ENCODE measurements at places on chromosomes 5 and 9. TPM values are rescaled to one million over a fixed set of nuclear protein-coding genes. Genes with fewer than 3 reads are reported as not detected.

DNA sequence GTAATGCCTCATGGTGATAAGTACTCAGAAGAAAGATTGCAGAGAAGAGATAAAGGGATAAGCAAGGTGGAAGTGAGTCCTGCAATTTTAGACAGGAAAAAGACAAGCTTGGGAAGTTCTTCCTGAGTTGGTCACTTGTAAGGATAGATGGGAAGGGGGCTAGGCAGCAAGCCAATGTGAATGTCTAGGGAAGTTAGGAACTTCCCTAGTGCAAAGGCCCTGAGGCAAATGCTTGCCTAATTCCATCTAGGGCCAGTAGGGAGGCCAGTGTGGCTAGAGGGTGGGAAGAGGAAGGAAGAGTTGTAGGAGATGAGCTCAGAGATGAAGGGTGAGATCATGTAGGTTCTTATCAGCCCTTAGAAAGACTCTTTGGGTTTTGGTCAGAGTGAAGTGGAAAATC, 206.6 kb downstream of the MAT2B start:
- H3K27me3 ChIP-seq = no peaks in the 10 kb centered on the region
- DNase-seq = no peak
- H3K27ac ChIP-seq = no peak overlapping the region
- H3K4me3 ChIP-seq = no peak overlapping the region
- H3K4me1 ChIP-seq = no peaks in the 10 kb centered on the region
- H3K36me3 ChIP-seq = no peaks in the 10 kb centered on the region

- DNase-seq = no peak
- no peaks in the 10 kb centered on the region for H3K27me3 ChIP-seq
- H3K27ac ChIP-seq = no peak overlapping the region
- no peak overlapping the region for H3K4me3 ChIP-seq
- no peaks in the 10 kb centered on the region for H3K36me3 ChIP-seq
These were observed 285.8 kb upstream of the RASA1 start for GRCh38 chr5:86981898-86982297.

GRCh38 chr5:176883700-176884570, 15.2 kb downstream of the HK3 start:
- H3K4me1 ChIP-seq = no peaks in the 10 kb centered on the region
- H3K36me3 ChIP-seq = no peaks in the 10 kb centered on the region
- no peak overlapping the region for H3K27ac ChIP-seq
- no peak for DNase-seq
- no peak overlapping the region for H3K4me3 ChIP-seq

- H3K4me3 ChIP-seq = no peak overlapping the region
- H3K27ac ChIP-seq = no peak overlapping the region
- no peaks in the 10 kb centered on the region for H3K27me3 ChIP-seq
- no peaks in the 10 kb centered on the region for H3K4me1 ChIP-seq
These were observed 47.6 kb upstream of the HOMER1 start for GRCh38 chr5:79561525-79561893.

- no peak overlapping the region for H3K4me3 ChIP-seq
- no peaks in the 10 kb centered on the region for H3K36me3 ChIP-seq
- H3K27ac ChIP-seq = no peak overlapping the region
- H3K27me3 ChIP-seq = no peaks in the 10 kb centered on the region
- DNase-seq = no peak
These were observed 28.1 kb downstream of the ZNF608 start for GRCh38 chr5:124718380-124718789.

DNA sequence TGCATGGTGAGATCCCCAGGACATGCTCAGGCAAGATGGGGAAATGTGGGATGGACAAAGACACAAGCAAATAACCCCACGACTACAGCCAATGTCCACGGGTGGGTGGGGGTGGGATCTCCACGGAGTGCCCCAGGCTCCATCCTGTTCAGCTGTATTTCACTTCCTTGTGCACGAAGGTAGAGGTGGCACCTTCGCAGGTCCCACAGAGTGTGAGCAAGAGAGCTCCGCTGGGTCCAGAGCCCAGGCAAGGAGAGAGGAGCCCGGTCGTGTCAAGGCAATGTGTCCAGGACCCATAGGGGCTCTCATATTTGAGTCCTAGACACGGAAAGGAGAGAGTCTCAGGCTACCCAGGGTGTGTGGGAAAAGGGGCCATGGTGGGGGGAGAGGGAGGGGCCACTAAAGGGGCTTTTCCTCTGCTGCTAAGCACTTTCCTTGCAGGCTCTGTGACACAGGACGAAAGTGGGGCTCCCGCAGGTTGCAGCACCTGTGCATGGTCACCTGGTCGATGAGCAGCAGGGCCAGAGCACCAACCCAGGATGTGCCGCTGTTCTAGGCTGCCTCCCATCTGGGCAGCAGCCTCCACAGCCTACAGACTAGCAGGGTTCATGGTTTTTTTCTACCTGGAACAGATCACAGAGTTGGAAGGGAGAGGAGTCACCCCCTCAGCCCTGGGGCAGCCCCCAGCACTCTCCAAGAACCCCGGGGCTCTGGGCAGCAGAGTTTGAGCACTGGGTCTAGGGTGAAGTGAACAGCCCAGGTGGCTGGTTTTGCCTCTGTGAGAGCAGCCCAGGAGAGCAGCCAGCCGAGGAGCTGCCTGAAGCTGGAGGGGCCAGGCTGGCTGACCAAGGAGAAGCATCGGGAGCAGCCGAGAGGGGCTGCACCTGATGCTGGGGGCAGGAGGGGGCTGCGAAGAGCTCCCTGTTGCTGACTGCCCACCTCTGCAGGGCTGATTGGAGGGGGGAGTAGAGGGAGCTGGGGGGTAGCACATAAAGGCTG, 100.7 kb upstream of the MVB12B start:
- no peak overlapping the region for H3K27ac ChIP-seq
- H3K4me1 ChIP-seq = no peaks in the 10 kb centered on the region
- H3K4me3 ChIP-seq = no peak overlapping the region
- no peaks in the 10 kb centered on the region for H3K27me3 ChIP-seq

DNA sequence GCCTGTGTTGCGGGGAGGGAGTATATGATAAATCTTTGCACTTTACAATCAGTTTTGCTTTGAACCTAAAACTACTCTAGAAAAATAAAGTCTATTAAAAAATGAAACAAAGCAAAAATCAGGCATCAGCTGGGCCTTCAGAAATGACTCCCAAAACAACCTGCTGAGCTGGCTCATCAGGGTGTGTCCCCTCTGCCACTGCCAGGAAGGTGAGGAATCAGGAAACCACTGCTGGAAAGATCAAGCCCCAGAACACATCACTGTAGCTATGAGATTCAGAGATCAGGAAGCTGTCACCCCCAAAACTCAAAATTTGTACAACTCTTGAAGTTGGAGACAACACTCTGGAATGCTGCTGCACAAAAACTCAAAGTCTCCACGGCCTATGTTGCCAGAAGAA, 40.5 kb upstream of the TBCA start:
- H3K27ac ChIP-seq = no peak overlapping the region
- H3K36me3 ChIP-seq = no peaks in the 10 kb centered on the region
- no peak overlapping the region for H3K4me3 ChIP-seq
- peaks cover 7% of the 10 kb centered on the region for H3K4me1 ChIP-seq
- no peak for DNase-seq

GRCh38 chr9:130381660-130382059, 63.1 kb upstream of the ASS1 start:
- H3K27ac ChIP-seq = no peak overlapping the region
- H3K36me3 ChIP-seq = no peaks in the 10 kb centered on the region
- H3K4me1 ChIP-seq = no peaks in the 10 kb centered on the region
- no peak overlapping the region for H3K4me3 ChIP-seq

DNA sequence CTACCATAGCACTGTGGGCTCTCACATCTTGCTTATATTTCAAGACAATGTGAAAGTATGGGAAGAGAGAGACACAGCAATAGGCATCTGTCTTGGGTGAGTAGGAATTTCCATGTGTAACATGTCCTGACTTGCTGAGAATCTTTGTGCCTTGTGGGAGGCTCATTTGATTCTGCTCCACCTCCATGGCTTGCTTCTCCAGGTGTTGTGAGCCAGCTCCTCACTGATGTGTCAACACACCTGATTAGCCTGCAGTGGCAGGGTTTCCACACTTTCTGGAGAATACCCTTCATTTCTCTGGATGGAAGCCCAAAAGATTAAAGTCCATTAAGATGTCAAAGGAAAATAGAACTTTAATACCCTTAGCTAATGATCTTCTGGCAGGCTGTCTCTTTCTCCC, 613.6 kb downstream of the ZNF608 start:
- no peak overlapping the region for H3K27ac ChIP-seq
- no peaks in the 10 kb centered on the region for H3K36me3 ChIP-seq
- DNase-seq = no peak
- H3K4me3 ChIP-seq = no peak overlapping the region
- no peaks in the 10 kb centered on the region for H3K27me3 ChIP-seq
- H3K4me1 ChIP-seq = no peaks in the 10 kb centered on the region

DNA sequence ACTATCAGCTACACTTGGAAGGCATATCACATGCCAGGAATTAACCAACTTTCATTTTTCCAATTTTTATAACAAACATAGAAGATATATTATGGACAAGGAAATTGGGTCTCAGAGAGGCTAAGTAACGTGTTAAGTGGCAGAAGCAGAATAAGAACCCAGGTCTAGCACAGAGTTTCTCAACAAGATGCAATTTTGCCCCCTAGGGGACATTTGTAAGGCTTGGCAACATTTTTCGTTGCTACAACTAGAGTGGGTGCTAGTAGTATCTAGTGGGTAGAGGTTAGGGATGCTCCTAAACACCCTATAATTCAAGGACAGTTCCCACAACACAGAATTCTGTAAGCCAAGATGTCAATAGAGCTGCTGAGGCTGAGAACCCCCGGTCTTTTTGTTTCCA, 180.6 kb downstream of the SNCAIP start:
- no peak overlapping the region for H3K4me3 ChIP-seq
- no peaks in the 10 kb centered on the region for H3K27me3 ChIP-seq
- no peaks in the 10 kb centered on the region for H3K4me1 ChIP-seq
- no peaks in the 10 kb centered on the region for H3K36me3 ChIP-seq
- H3K27ac ChIP-seq = no peak overlapping the region
- no peak for DNase-seq

DNA sequence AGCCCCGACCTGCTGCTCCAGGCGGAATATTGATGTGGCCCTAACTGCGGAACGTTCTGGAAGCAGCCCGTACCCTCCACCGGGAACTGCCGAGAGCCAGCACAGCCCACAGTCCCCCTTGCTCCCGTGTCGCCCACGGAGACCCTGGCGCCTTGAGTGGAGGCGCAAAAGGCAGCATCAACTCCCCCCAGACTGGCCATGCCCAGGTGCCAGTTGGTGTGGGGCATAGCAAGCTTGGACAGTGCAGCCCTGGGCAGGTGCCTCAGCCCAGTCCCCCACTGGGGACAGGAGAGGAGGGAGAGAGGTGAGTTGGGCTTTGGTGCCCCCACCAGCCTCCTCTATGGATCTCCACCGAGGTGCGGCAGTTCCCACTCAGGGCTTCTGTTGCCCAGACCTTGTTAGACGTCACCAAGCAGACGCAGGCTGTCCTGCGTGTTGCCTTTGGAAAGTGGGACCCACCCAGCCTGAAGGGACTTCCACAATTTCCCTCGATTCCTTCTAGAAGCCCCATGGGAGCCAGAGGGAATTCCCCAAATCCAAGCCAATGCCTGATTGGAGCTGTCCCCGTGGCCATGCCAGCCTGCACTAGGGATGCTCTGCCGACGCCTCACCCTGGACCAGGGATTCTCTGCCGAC, 19.8 kb upstream of the NRARP start:
- no peaks in the 10 kb centered on the region for H3K27me3 ChIP-seq
- peak; percentile 53 for DNase-seq
- H3K27ac ChIP-seq = no peak overlapping the region
- no peaks in the 10 kb centered on the region for H3K36me3 ChIP-seq

The HK3 gene
- total RNA-seq = 2.3 TPM

- H3K27ac ChIP-seq = no peak overlapping the region
- H3K27me3 ChIP-seq = no peaks in the 10 kb centered on the region
- H3K36me3 ChIP-seq = no peaks in the 10 kb centered on the region
These were observed 10.6 kb downstream of the CERCAM start for GRCh38 chr9:128431207-128431606.

DNA sequence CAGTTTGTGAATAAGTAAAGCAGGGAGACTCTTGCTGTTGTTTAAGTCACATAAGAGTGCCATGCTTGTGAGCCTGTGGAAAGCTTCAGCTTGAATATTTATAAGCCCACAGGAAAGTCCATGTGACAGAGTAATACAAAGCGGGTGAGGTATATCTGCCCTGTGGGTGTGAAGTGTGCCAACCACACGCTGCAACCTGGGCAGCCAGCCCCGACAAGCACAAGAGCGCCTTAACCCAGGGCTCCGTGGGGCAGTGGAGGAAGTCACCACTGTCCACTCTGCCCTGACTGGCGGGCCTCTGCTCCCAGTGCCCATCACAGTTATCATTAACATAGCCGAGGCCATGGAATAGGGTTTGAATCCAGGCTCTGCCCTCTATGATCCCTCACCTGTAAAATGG, 132.2 kb downstream of the SCAMP1 start:
- peaks cover 7% of the 10 kb centered on the region for H3K4me1 ChIP-seq
- H3K27me3 ChIP-seq = no peaks in the 10 kb centered on the region
- H3K27ac ChIP-seq = no peak overlapping the region

DNA sequence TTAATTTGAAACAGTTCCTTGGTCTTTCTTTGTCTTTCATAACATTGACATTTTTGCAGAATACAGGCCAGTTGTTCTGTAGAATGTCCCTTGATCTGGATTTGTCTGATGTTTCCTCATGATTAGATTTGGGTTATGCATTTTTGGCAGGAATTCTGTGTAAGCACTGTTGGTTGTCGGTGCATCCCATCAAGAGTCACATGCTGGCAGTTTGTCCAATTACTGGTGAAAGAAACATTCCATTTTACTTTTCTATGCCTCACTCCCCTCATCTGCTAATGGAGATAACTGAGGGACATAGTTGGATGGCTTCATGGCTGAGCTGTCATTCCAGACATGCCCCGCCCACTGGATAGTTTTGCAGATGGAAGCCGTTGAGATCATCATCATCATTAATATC, 7.6 kb upstream of the ZNF618 start:
- H3K4me1 ChIP-seq = no peaks in the 10 kb centered on the region
- no peak overlapping the region for H3K4me3 ChIP-seq
- no peaks in the 10 kb centered on the region for H3K27me3 ChIP-seq

DNA sequence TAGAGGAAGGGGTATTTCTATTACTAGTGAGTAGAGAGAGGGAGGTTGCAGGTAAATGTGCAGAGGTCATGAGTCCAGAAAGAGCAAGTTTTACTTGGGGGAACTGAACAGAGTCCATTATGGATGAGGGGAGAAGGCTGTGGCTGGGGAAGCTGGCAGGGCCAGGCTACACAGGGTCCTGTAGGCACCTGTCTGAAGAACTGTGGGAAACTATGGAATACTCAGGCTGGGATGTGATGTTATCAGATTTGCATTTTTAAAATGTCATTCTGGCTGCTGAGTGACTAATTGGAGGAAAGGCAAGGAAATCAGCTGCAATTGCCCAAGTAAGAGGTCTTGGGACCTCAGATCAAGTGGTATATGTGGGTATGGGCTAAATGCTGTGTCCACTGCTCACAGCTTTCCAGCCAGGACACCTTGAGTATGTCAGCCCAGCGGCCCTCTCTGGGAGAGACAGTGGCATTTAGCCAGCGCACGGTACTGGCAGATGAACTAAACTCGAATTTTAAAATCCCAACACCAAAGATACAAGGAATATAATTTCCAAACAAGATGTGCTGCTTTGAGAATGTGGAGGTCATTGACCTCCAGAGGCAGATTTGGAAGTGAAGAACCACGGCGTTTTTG, 49.1 kb downstream of the FGF1 start:
- no peak overlapping the region for H3K27ac ChIP-seq
- no peak for DNase-seq
- H3K27me3 ChIP-seq = no peaks in the 10 kb centered on the region
- H3K4me3 ChIP-seq = no peak overlapping the region
- no peaks in the 10 kb centered on the region for H3K36me3 ChIP-seq
- H3K4me1 ChIP-seq = no peaks in the 10 kb centered on the region

The CATSPER3 gene
- 0.81 TPM for total RNA-seq

The KIAA0825 gene
- 1.8 TPM for total RNA-seq
